ENCODE measurements at places on chromosomes 6 and 20.

DNA sequence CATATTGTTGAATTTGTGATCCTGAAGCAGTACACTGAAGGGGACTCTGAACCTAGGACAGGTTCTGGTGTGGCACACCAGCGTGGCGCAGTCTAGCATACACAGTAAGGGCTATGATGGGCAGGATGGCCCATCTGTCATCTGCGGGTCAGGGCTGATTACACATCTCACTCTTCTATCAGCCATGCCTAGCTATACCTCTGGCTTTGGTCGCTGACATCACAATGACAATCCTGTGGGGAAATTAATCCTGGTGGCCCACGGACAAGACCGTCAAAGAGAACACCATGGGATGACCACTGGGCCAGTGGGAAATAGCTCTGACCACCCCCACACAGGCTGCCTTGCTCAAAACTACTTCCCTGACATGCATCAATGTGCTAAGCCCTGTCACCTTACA lies 2.8 kb downstream of the SNHG17 start:
- DNase-seq: no peak

- DNase-seq: no peak
Measured at GRCh38 chr6:111430605-111431376, 52.2 kb downstream of the REV3L start.

DNA sequence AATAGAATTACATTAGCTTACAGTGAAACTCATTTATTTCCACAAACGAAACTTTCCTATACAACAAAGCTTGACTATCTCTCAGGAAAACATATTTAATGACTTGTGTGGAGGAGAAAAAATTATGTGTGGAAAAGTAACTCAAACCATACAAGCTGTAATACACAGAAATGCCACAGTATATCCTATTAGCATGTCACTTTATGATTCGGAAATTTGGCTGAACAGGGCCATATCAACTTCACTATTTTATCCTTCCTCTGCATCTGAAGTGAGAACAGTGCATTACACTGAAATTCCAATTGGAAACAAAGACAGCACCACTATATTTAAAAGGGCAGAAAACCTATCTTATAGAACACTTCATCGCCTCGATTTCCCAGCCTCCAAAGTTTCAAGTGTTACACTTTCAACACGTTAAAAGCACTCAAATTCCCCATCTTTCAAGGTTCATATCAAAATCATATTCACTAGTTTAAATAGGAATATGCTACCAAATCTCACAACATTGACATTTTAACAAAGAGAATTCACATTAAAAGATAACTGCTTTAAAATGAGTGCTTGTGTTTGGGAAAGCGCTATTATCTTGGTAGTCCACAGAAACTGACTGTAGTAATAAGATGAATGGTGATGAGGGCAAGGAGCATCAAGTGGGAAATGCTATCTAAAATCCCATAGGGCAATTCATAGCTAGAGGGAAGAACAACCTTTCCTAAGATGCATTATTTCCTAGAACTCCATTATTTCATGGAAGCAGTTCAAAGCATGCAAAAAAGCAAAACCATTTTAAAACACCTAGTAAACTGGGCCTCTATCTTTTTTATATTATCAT lies 1.8 kb downstream of the REV3L start:
- DNase-seq: no peak

GRCh38 chr20:2849529-2849928 lies 9.0 kb downstream of the VPS16 start:
- DNase-seq: no peak

DNA sequence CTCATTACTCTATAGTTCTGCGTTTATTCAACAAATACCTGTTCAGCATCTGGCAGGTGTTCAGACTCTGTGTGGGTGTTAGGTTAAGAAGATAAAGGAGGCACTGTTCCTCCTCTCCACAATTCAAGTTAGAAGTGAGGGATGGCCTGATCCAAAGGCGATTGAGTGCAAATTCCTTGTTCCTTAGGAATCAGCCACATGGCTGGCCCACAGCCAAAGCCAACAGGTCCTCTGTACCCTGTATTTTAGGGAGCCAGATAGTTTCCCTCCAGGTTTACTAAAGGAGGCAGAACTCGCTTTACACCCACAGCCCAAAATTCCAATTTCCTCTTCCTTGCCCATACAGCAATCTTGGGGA lies 5.0 kb upstream of the CD40 start:
- no peak for DNase-seq

GRCh38 chr6:140782941-140783340 lies 1349.8 kb upstream of the GJE1 start:
- no peak for DNase-seq

DNA sequence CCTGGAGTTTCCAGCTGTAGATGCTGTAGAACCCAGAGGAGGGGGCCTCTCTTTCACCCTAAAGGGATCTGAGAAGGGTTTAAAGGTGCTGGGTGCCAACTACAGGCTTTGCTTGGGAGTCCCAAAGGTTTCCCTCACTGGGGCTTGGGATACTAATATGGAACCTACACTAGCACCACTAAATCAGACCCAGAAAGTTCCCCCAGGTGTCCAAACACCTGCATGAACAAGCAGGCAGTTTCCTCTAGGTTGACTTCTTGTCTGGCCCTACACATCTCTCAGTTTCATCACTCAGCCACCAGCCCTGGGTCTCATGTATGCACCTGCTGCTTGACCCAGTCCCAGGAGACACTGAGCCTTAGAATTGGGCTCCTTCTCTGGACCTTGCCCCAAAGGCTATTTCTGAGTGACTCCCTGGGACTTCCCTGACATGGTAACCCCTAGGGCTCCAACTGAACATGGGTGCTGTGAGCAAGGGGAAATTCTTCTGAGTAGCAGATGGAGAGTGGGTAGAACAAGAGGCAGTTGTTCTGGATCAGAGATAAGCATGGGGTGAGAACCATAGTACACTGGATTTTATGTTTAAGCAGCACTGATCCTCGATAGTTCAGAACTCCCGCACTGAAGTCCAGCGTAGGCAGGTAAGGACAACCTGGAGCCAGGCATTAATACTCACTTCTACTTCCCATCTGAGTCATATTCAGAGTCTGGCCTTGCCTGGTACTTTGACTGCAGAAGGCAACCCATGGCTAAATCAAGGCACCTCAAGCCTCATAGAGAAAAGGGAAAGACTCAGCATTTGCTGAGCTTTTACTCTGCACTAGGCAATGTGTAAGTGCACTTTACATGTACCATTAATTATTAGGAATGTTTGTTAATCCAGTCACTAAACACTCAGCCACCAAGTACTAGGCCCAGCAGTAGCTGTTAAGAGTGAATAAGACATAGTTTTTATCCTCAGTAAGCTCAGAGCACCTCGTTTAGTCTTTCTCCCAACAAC lies 16.8 kb downstream of the BCL2L1 start:
- DNase-seq: no peak

GRCh38 chr6:143679041-143679440 lies 1.3 kb downstream of the PHACTR2 start:
- DNase-seq: no peak

DNA sequence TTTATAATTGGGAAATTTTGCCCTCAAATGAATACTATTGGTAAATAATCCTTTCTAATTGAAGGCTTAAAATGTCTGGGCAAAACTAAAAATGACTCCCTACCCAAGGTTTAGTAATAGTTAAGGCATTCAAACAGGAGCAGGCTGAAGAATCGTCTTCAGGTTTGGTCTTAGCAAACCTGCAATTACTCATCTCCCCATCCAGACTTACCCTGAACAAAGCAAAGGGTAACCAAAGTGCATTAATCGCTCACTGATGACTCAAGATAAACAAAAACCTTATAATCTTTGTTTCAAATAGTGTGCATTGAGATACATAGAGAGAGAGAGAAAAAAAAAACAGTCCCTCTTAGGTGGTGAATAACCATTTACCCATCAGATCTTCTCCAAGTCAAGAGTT lies 225.5 kb downstream of the BMP2 start:
- no peak for DNase-seq

GRCh38 chr20:46088409-46089166 lies 1.2 kb downstream of the NCOA5 start:
- DNase-seq: no peak

- no peak for DNase-seq
Measured at GRCh38 chr6:26660000-26660361, 435 bp upstream of the ZNF322 start.

- no peak for DNase-seq
Measured at GRCh38 chr6:107679457-107679856, 144.7 kb downstream of the SCML4 start.

GRCh38 chr6:23905133-23905815 lies 220.7 kb upstream of the NRSN1 start:
- no peak for DNase-seq

DNA sequence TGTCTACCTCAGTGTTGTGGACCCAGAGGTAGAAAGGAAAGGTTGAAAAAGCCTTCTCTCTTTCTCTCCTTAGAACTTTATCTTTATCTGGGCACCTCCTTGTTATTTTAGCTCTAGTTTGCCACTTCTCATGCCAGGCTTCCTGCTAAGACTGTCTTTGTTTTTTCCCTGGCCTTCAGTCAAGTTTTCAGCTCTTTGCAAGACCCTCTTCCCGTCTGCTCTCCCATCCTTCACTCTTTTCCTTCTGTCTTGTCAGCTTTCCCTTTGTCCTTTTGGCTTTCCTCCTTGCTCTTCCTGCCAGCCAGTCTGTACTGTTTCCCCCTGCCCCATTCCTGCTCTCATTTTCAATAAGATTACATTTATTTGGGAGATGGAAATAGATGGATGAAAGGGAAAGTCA lies 86.8 kb upstream of the CCN6 start:
- DNase-seq: no peak

DNA sequence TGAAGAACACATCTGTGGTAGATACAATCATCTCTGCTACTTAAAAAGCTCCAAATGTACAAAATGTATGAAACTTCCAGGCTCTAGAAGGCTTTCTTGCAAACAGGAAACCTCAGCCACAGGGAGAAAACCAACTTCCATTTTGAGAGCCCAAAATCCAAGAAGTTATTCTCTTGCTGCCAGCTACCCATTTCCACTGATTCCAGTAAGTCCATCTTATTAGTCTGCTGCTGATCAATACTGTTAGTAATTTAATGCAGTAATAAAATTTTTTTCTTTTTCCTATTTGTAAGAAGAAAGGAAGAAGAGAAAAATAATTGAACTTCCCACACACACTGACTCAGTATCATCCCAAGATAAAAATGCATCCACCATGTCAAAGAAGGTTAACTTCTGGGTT lies 169.5 kb downstream of the TASP1 start:
- DNase-seq: no peak

DNA sequence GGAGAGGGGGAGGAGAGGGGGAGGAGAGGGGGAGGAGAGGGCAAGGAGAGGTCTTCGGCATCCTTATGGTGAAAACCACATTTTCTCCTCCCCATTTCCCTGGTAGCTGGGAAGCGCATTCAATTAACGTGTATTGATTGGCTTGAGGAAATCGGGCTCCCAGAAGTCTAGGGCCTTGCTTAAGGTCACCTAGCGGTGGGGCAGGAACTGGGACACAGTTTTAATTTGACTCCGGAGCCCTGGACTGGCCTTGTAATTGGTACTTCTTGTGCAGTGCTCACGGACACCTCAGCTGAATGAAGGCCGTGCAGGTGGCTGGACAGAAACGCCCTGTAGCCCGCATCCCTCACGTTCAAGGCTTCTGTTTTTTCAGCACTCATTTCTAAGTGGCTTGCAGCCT lies 42.8 kb downstream of the CTCFL start:
- DNase-seq: no peak

GRCh38 chr20:46551522-46552381 lies 1.3 kb upstream of the OCSTAMP start:
- no peak for DNase-seq

- DNase-seq: no peak
Measured at GRCh38 chr6:139254196-139254595, 37.6 kb downstream of the TXLNB start.

- no peak for DNase-seq
Measured at GRCh38 chr6:170345662-170346061, 39.1 kb downstream of the FAM120B start.

GRCh38 chr6:148472171-148473105 lies 129.8 kb downstream of the SASH1 start:
- DNase-seq: no peak

DNA sequence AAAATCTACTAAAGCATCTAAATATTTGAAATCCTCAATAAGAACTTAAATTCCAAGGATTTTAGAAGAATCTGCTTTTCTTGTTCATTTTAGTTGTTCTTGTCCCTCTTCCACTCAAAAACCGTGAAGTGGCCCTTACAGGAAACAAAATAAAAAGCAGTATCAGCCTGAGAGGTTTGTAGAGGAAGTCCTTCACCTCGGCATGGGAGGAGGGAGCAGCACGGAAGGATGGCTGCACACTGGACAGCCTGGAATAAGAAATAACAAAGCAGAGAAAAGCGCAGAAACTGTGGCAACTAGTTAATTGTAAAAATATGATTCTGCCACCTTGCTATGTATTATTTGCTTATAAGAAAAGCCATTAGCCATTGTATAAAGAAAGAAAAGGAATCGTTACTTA lies 46.1 kb downstream of the RALGAPA2 start:
- no peak for DNase-seq

GRCh38 chr6:125067552-125067951 lies 86.0 kb upstream of the TPD52L1 start:
- DNase-seq: no peak

- DNase-seq: no peak
Measured at GRCh38 chr6:104087765-104088164, 772.0 kb downstream of the HACE1 start.

GRCh38 chr6:41639809-41640371 lies 1.6 kb downstream of the MDFI start:
- DNase-seq: no peak

DNA sequence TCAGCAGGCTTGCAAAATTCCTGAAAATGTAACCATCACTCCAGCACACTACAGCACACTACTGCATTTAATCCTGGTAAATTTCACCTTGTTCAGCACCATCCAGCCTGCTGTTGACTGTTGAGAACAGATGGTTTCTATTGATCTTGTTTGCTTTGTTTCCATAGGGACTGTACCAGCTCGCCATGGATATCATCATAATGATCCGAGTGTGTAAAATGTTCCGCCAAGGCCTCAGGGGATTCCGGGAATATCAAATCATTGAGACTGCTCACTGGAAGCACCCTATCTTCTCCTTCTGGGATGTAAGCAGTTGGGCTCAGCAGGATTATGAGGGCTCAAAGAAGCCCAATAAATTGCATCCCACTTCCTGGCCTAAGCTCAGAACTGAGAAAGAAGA lies 4.1 kb downstream of the CNBD2 start:
- no peak for DNase-seq

Data from stimulated activated naive CD8-positive, alpha-beta T cell treated with anti-CD3 and anti-CD28 coated beads, Interleukin-15, Interleukin-2, amounts not matched to agents 100 U/mL and 50 U/mL, for 24 hours (primary cell).